Activated CD4-positive, alpha-beta T cell treated with anti-CD3 and anti-CD28 coated beads, Interleukin-2, amount 10 ng/mL, durations not matched to agents 7 days and 5 days (primary cell): ENCODE measurements at places on chromosomes 7 and 10.

GRCh38 chr7:98294798-98295382 lies 13.4 kb downstream of the BRI3 start:
- peak; percentile 43 for DNase-seq

DNA sequence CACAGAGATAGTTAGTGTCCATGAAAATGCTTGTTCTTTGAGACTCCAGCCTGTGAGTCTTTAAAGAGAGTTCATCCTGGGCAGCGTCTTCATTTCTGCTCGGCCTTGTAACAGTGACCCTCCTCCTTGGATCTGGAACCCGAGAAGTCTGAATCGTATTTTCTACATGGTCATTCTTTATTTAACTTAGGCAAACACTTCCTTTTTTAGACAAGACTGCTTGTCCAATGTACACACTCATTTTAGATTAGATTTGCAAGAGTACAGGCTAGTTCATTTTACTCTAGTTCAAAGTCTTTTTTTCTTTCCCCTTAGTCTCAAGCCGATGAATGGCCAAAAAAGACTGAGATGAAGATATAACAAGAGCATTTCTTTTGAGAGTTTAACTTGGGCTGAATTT lies 133.5 kb downstream of the CHN2 start:
- DNase-seq, result no peak

DNA sequence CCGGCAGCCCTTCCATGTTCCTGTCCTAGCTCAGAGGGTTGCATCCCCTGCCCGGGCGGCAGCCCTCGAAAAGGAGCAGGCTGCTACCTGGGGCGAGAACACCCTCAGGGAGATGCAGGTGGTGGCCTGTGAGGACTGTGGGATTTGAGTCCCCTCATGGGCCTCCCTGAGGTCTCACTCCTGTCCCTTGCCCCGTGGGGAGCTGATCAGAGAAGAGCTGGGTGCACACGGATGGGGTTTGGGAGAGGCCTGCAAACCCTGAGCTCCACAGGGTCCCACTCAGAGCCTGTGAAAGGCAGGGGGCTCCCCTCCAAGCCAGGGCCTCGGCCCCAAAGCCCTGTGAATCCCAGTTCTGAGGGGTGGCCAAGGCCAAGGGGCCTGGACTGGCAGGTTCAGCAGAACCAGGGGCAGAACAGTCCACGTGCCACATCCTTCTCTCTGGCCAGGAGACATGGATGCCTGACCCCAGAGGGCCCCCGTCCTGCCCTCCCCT lies 424 bp upstream of the CYP2W1 start:
- DNase-seq, result no peak

- DNase-seq, result no peak
These were observed 7.1 kb downstream of the ZMYND11 start for GRCh38 chr10:142371-142770.

DNA sequence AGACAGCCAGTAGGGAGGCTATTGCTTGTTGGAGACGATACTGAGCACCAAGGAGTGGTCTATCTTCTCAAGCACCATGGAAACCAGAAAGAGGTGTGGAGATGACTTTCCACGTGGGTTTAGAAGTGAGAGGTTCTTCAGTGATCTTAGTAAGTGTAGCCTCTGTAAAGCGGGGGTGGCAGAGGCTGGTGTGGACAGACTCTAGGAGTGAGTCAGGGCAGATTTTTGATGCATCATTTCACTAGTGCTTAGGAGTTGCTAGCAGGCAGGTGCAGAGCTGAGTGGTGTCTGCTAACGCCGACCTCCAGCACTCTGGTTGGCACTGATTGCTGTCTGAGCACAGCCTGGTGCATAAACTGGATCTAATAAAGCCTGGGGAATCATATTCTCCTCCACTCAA lies 78.4 kb upstream of the ADO start:
- DNase-seq, result no peak

GRCh38 chr10:72389014-72389413 lies 34.3 kb upstream of the DNAJB12 start:
- DNase-seq, result no peak

- no peak for DNase-seq
These were observed 19.6 kb upstream of the PIP4K2A start for GRCh38 chr10:22733992-22734391.

DNA sequence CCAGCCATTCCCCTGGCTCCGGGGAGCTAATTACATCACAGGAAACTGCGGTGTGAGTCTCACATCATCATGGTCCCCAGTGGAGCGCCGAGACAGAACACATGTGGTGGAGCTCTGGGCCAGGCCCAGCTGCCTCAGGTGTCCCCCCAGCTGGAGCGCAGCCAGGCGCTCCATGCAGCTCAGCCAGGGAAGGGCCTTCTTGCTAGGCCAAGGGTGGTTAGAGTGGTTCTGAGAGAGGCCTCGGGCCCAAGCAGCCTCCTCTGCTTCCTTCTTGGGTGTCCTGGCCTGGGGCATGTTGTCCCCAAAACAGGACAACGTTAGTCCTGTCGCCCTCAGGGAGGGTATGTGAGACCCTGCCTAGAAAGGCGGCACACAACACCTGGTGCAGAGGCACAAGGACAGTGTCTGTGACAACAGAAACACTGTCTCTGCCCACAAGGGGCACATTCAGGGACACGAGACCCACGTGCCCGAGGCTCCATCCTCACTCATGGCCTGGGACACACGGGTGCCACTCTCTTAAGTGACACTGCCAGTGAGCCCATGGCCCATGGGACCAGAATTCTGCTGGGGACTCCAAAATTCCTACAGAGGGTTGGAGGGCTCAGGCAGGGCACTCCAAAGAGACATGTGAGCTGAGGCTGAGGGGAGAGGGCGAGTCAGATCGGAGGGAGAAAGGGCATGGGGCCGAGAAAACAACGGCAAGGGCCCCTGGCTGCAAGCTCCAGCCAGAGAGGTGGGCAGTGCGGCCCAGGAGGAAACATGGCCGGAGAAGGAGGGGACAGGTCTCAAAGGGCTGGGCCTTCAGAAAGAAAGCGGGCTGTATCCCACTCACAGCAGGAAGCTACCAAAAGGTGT lies 37.0 kb upstream of the RET start:
- no peak for DNase-seq

GRCh38 chr7:36062154-36062815 lies 90.8 kb upstream of the EEPD1 start:
- no peak for DNase-seq

DNA sequence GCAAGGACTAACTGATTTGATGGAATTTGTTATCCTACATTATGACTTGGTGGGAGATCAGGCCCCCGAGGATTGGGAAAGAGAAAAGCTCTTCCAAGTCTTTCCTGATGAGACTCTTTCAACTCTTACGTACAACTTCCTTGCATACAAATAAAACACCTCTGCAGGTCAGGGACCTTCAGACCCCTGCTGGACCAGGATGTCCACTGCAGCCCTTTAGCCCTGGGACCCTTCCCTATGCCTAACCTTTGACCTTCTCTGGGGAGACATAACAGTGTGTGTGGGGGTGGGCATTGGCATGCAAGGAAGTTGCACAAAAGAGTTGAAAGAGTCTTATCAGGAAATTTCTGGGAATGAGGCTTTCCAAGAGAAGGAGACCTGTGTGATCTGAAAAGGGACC lies 859.4 kb downstream of the TYW1 start:
- no peak for DNase-seq

- no peak for DNase-seq
These were observed 122.3 kb upstream of the LYZL2 start for GRCh38 chr10:30751678-30752331.

DNA sequence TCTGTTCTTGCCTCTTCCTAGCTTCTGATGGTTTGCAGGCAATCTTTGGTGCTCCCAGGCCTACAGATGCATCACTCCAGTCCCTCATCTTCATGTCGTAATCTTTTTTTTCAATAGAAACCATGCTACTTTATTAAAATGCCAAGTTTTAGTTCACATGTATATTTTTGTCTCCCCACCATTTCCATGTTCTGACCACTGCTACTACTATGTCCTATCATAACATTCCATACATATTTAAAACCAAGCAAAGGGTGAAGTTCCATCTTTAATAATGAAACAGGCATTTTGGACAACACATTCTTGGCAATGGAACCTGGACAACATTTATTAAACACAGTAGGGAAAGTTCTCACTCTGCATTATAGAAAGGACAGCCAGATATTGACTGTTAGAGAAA lies 58.8 kb downstream of the ZNF518A start:
- DNase-seq, result no peak

- peak; percentile 67 for DNase-seq
These were observed at the start of gene STX1A for GRCh38 chr7:73718905-73719805. TSS of gene STX1A (minus strand) at chr7:73719669. CDS start at chr7:73719631, 38 bp downstream.

DNA sequence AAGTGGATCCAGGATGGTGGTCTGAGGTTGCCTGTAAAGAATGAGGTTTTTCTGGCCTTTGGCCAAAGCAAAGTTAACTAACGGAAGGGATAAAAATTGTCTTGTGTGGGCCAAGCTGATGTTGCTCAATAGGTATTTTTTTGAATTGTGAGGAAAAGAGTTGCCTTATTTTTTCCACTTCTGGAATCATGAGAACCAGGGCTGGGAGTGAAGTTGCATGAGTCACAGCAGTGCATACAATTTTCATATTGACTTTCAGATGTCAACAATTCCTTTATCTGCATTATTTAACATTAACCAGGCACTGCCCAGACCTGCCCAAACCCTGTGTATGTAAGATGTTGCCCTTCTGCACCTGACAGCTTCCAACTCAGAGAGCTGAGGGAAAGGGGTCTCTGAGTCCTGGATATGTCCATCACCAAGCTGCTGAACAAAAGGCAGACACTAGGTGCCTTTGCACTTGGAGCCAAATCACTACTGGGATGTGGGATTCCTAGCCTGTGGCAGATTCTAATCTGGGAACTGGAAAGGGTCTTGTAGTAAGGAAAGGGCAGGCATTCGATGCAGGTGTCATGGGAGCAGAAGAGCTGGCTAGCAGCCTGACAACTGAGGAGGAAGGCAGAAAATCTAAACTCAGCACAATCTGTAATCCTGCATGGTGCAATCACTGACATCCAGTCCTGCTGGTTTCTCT lies 52.3 kb upstream of the SLC35B4 start:
- DNase-seq, result no peak
